Hypothalamus (tissue), 51 donors: ENCODE measurements at places on chromosomes 12 and 14.

- DNase-seq: no peak
Observed at GRCh38 chr14:69519204-69520100, 34.9 kb downstream of the PLEKHD1 start.

- DNase-seq: no peak
Observed at GRCh38 chr12:52901715-52902541, 2.9 kb downstream of the KRT8 start.

DNA sequence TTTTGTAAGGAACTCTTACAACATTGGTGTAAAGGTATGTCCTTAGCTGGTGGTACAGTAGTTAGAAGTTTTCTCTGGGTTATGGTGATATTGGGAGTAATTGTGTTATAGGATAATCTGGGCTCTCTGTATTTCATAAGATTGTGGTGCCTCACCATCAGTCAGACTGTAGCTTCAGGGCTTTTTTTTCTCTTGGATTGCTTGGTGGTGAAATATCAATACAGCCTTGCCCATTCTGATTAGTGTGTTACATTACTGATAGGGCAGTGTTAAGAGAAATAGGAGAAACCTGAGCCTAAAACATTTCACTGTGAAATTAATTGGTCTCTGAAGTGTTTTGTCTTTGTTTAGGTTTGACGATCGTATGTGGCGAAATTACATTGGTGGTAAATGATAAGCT is 71.0 kb downstream of the RCOR1 start:
- DNase-seq: no peak

DNA sequence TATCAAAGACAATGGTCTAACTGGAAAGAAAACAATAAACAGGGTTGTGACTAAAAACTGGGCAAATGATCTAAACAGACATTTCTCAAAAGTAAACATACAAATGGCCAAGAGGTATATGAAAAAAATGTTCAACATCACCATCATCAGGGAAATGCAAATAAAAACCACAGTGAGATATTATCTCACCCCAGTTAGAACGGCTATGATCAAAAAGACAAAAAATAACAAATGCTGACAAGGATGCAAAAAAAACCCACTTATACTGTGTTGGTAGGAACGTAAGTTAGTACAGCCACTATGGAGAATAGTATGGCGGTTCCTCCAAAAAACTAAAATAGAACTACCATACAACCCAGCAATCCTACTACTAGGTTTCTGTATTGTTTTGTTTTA is 470.1 kb downstream of the RGS6 start:
- DNase-seq: no peak

DNA sequence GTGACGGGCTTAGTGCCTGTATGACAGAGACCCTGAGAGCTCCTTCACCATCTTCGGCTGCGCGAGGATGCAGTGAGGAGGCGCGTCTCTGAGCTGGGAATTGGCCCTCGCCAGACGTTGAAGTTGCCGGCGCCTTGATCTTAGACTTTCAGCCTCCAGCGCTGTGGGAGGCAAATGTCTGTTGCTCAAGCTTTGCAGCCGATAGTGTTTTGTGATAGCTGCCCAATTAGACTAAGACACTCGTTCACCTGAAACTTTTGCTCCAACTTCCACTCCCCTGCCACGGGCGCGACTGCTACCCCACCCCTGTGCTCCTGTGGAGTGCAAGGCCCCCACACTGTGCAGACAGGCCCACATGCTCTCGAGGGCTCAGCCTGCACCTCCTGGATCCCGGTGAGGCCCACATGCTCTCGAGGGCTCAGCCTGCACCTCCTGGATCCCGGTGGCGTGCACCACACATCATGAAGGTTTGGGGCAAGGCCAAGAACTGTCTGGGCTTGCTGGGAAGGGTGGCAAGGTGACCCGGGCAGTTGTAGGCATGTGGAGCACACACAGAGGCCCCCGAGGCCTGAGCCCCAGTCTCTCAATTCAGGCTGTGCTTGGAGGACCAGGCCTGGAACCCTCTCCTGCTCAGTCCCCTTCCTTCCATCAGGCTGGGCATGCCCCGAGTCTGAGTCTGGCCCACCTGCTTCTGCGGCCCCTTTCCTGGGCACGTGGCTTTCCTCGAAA is 324.6 kb downstream of the TMEM121 start:
- no peak for DNase-seq

GRCh38 chr14:75286313-75286712 is 7.7 kb downstream of the FOS start:
- no peak for DNase-seq

GRCh38 chr14:63046339-63047268 is 1.3 kb upstream of the KCNH5 start:
- no peak for DNase-seq

- no peak for DNase-seq
Observed at GRCh38 chr12:106022568-106023012, 116.2 kb downstream of the NUAK1 start.

- DNase-seq: no peak
Observed at GRCh38 chr12:25025260-25025659, 76.4 kb upstream of the BCAT1 start.

- DNase-seq: no peak
Observed at GRCh38 chr12:88854260-88854659, 274.0 kb upstream of the KITLG start.

- DNase-seq: no peak
Observed at GRCh38 chr14:81402123-81402495, 2.0 kb upstream of the STON2 start.

DNA sequence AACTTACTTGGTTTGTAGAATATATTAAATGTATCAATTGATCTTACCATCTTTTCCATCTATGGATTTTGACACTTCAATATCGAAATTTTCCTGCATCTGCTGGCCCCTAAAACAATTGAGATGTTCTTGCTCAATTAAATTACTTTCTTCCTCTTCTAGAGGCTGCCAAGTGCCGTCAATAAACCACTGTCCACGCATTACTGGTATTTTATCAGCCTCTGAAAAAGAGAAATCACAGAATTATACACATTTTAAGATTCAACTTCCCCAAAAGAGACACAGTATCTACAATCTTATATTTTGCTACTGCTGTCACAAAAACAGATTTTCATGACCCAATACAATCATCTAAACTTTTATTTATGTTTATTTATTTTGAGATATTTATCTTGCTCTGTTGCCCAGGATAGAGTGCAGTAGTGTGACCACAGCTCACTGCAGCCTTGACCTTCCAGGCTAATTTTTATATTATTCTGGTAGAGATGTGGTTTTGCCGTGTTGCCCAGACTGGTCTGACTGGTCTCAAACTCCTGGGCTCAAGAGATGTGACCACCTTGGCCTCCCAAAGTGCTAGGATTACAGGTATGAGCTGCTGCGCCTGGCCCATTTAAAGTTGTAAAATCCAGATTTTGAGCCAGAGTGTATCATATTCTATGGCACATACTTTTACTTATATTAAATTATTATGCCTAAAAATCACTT is 49.3 kb downstream of the DDHD1 start:
- no peak for DNase-seq

DNA sequence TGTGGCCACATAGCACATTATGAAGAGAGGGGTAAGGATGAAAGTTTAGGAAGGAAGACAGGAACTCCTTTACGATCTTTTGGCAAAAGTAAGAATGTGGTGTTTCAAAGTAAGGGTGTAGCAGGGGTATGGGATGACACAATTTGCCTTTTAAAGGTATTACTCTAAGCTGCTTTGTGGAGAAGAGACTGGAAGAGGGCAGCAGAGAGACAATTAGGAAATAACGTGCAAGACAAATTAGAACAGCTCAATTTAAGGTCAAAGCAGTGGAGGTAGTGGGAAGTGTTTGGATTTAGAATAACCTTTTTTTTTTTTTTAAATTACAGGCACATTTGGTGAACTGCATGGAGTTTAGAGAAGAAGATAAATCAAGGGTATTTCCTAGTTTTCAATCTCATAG is 342.6 kb downstream of the NOVA1 start:
- no peak for DNase-seq

GRCh38 chr12:123942238-123942653 is 30.4 kb downstream of the CCDC92 start:
- DNase-seq: no peak

- no peak for DNase-seq
Observed at GRCh38 chr12:131903270-131904255, 9.1 kb downstream of the ULK1 start.

- DNase-seq: no peak
Observed at GRCh38 chr14:69629225-69630127, 18.1 kb downstream of the SUSD6 start.

- no peak for DNase-seq
Observed at GRCh38 chr12:47033081-47033480, 46.3 kb upstream of the PCED1B start.

DNA sequence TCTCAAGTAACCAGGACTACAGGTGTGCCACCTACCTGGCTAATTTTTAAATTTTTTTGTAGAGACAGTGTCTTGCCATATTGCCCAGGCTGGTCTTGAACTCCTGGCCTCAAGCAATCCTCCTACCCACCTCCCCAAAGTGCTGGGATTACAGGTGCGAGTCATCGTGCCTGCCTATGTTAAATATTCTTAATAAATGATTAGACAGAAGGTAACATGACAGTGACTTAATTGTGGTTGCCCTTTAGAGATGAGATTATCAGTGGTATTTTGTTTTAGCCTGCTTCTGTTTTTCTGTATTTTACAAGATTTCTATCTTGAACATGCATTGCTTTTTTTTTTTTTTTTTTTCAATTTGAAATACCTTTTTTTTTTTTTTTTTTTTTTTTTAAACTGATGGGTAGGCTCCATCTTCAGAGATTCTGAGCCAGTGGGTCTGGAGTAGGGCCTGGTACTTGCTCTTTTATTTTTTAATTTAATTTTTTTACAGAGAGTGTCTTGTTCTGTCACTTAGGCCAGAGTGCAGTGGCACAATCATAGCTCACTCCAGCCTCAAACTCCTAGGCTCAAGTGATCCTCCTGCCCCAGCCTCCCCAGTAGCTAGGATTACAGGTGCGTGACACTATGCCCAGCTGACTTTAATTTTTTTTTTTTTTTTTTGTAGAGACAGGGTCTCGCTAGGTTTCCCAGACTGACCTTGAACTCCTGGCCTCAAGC is 88.4 kb downstream of the BORCS5 start:
- DNase-seq: no peak

DNA sequence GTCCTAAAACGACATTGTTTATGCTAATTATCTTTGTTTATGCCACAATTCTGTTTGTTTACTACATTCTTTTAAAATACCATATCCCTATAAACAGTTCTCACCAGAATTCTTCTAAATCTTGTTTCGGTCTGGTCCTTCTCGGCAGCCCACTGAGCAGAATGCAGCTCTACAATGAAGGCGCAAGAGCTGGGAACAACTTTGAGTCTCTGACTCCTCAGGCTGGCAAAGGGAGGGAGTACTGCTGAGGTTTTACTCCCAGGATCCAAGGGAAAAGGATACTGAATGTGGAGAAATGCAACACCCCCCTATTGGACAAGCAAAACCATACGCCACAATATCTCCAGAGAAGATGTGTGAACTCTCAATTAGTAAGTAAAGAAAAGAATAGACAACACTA is 5.4 kb downstream of the SOX5 start:
- DNase-seq: no peak

GRCh38 chr14:99127651-99128167 is 144.3 kb downstream of the BCL11B start:
- no peak for DNase-seq

DNA sequence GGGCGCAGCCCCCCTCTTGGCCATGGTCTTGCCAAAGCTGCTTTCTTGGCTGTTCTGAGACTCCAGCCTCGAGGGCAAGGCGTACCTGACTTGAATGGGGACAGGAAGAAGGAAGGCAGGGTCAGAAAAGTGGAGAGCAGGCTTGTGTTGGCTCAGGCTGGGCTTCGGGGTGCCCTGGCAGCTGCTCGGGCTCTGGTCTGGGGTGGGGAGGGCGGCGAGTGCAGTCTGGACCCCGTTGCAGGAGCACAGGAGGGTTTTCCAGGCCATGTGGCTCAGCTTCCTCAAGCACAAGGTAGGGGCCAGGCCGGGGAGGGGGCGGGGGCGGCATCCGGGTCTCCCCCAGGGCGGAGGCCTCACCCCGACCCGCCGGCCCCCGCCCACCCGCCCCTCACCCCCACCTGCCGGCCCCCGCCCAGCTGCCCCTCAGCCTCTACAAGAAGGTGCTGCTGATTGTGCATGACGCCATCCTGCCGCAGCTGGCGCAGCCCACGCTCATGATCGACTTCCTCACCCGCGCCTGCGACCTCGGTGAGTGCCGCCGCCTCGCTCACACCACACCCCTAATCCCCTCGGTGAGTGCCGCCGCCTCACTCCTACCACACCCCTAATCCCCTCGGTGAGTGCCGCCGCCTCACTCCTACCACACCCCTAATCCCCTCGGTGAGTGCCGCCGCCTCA is 4.2 kb downstream of the NOC4L start:
- DNase-seq: no peak

DNA sequence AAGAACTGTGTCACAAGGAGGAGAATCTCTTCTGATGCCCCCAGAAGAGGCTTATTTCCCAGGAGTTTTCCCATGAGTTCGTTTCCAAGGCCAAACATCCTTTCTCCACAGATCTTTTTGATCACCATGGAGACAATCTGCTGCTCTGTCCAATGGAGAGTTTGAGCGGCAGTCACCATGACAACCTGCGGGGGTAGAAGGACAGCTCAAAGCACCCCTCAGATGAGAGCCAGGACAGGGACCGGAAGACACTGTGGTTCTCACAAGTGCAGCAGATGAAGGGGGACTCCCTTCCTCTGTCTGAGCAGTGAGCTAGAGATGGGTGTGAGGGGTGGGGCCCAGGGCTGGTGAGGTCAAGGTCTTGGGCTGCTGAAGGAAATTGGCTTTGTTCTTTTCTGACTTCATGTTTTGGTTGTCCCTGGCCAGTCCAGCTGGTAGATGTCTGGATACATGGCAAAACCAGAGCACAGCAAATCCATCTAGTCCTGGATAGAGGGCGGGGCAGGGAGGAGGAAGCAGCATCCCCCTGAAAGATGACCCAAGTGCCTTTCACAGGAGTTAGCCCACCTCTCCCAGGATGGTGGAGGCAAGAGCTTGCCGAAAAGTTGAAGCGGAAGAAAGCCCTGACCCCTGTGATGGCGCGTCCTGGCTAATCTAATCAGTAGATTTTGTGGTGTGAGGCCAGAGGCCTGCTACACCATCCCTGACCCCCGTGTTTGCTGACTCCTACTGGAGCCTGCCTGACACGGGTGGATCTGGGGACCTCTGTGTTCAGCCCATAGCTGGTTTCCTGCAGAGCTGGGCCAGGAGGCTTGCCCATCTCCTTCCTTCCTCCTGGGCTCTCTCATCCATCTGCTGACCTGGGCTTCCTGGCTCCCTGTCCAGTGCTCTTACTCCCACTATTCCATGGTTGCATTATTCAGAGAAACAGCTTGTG is 24.4 kb downstream of the DHRS2 start:
- DNase-seq: no peak

DNA sequence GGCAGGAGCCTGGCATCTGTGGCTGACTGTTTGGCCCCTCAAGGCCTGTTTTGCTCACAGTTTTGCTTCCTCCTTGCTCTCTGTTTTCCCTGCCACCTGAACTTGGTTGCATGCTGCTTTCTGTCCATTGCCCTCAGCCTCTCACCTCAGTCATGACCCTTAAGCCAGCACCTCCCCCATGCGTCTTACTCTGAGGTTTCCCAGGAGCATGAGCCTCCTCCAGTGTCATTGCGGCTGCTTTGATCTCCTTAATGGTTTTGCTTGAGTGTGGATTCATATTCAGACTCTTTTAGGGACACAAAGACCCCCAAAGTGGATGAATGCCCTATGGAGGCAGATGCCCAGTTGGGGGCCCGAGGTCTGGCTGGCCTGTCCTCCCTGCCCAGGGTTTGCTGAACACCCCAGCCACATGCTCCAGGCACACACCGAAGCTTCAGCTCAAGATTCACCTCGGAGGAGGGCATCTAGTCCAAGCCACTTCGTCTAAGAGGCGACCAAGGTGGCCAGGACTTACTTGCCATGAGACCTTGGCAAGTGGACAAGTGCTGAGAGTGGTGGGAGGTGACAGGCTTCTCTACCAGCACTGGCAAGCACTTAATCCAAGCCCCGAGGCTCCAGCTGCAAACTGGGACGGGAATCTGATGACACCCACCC is 95.4 kb upstream of the DIO3 start:
- DNase-seq: no peak
